ENCODE measurements at places on chromosomes 12 and 14. TPM values are rescaled to one million over a fixed set of nuclear protein-coding genes. Genes with fewer than 3 reads are reported as not detected.

DNA sequence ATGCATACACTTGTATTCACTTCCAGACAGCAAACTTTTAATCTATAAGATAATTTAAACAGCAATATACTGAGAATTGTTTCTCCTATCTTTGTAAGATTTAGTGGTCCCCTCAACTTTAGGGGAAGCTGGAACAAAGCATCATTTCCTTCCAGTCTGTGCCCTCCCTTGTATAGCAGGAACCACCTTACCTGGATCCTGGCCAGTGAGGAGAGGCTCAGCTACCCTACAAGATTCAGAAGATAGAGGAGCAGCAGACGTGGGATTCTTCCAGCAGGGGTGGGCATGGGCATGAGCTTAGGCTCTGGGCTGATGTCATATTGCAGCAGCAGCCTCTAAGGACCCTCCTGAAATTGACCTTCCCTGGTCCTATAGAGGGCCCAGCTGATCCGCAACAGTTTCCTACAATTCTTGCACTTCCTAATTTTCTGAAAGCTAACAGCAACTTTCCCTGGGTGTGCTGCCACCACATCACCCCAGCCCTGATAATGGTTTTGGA, 21.3 kb downstream of the MOK start:
- DNase-seq = no peak

ALG10B gene
- total RNA-seq = 8.3 TPM

GRCh38 chr12:106044773-106045172, 94.0 kb downstream of the NUAK1 start:
- no peak for DNase-seq

PPP4R4 gene
- 2.0 TPM for total RNA-seq

GRCh38 chr12:5515458-5515857, 83.5 kb downstream of the NTF3 start:
- DNase-seq = no peak

PLA2G1B gene
- total RNA-seq = not detected

DNA sequence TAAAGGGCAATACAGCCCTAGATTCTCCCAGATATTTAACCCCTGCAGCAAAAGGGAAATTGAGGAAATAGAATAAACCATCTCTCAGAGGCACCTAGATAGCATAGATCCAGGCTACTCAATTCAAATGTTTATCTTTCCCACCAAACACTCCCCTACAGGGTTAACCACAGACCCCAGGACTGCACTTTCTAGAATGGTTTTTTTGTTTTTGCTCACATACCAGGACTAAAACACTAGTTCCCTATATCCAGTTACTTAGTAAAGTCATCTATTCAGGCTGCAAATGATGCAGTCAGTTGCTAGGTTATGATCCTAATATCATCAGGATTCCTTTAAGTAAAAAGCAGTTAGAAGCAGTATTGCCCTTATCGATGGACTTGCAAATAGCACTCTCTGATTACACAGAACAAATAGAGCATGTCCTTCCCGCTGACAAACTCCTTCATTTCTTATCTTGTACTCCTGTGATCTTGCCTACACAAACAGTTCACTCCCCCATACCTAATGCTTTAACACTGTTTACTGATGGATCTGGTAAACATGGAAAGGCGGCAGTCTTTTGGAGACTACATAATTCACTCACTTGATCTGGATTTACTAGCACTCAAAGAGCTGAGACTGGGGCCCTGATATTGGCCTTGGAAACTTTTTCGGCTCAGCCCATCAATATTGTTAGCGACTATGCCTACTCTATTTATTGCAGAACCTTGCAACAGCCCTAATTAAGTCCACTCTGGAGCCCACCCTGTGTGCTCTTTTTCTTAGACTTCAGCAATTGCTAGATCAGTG, 257.2 kb upstream of the DIO2 start:
- DNase-seq = no peak

DENND5B gene
- total RNA-seq = 11.7 TPM
